ENCODE measurements at places on chromosomes 4 and X. TPM values are rescaled to one million over a fixed set of nuclear protein-coding genes. Genes with fewer than 3 reads are reported as not detected.

Gene TASL
- total RNA-seq = 1.9 TPM

Gene GIMD1
- not detected for total RNA-seq

Gene LEF1
- total RNA-seq = 93.4 TPM

Gene RNF4
- 97.1 TPM for total RNA-seq

Gene SHROOM2
- not detected for total RNA-seq

Gene PRKX
- 69.8 TPM for total RNA-seq

Gene MAGEA1
- total RNA-seq = not detected

Gene NKX1-1
- total RNA-seq = not detected

Gene TRPC3
- 0.53 TPM for total RNA-seq

Gene SCRG1
- not detected for total RNA-seq

Gene NAP1L5
- 2.0 TPM for total RNA-seq

Gene XAGE2
- total RNA-seq = not detected

Gene CPE
- total RNA-seq = not detected

Gene LRAT
- not detected for total RNA-seq

Gene GUF1
- total RNA-seq = 35.4 TPM

Gene HSFX1
- 0.50 TPM for total RNA-seq

Gene MAGEB2
- total RNA-seq = not detected

Gene CRLF2
- total RNA-seq = 0.63 TPM

Gene ARMCX1
- total RNA-seq = 0.95 TPM

Gene EFHC2
- 0.15 TPM for total RNA-seq

Gene PAGE5
- 1.1 TPM for total RNA-seq

Gene HELT
- total RNA-seq = not detected

Gene LIAS
- total RNA-seq = 22.5 TPM

Gene DMD
- 1.4 TPM for total RNA-seq

Gene PASD1
- total RNA-seq = not detected

Gene NHSL2
- total RNA-seq = 0.71 TPM

Gene LRIT3
- 0.52 TPM for total RNA-seq

Gene CT47B1
- total RNA-seq = not detected

Gene MAGEA6
- not detected for total RNA-seq

Gene C4orf36
- total RNA-seq = not detected

Gene MAD2L1
- 89.7 TPM for total RNA-seq

Gene HPSE
- 13.7 TPM for total RNA-seq

Gene TREX2
- total RNA-seq = 2.5 TPM

Gene IRAK1
- total RNA-seq = 224 TPM

Gene SPIN4
- 7.4 TPM for total RNA-seq

Gene KLB
- not detected for total RNA-seq

Gene KDR
- not detected for total RNA-seq

Gene TAF7L
- not detected for total RNA-seq

Gene SPANXN4
- total RNA-seq = not detected

Gene TLR7
- not detected for total RNA-seq

Gene FAM156B
- 12.4 TPM for total RNA-seq

Gene BEX2
- 4.8 TPM for total RNA-seq

Gene PTTG2
- 0.39 TPM for total RNA-seq

Gene CDKL5
- 0.95 TPM for total RNA-seq

Gene RAB40A
- total RNA-seq = 0.45 TPM

Gene RRAGB
- 7.3 TPM for total RNA-seq

Gene TLR1
- 5.9 TPM for total RNA-seq

Gene CACNA1F
- 6.2 TPM for total RNA-seq

Gene TLR3
- total RNA-seq = not detected

Gene DCAF12L2
- not detected for total RNA-seq

Gene DCAF8L2
- not detected for total RNA-seq
